H9 (cell line): ENCODE measurements at places on chromosomes 13 and 19. TPM values are rescaled to one million over a fixed set of nuclear protein-coding genes. Genes with fewer than 3 reads are reported as not detected.

- no peak for DNase-seq
These were observed 848.3 kb upstream of the PCDH9 start for GRCh38 chr13:68078469-68078868.

GRCh38 chr19:17863520-17864182 is 3.9 kb downstream of the RPL18A start:
- no peak for DNase-seq

DNA sequence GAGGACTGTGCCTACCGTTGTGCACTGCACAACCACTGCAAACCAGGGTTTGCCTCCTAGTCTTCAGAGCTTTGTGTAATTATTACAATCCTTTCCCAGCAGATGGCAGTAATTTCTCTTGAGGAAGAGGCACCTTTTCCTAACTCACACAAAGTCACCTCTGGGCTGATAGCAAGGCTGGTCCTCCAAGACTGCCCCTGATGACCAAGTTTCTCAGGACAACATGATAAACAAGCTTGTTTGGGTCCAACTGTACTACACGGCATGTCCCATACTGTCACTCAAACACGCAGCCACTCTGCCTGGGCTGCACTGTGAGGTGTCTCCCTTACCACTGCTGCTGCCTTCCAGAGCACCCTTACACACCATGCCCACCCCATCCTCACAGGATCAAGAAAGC is 39.3 kb downstream of the RFXAP start:
- no peak for DNase-seq

- no peak for DNase-seq
These were observed at the start of gene LILRA5 for GRCh38 chr19:54312436-54313377. TSS of gene LILRA5 (minus strand) at chr19:54313166. CDS start at chr19:54313019, 147 bp downstream.

DNA sequence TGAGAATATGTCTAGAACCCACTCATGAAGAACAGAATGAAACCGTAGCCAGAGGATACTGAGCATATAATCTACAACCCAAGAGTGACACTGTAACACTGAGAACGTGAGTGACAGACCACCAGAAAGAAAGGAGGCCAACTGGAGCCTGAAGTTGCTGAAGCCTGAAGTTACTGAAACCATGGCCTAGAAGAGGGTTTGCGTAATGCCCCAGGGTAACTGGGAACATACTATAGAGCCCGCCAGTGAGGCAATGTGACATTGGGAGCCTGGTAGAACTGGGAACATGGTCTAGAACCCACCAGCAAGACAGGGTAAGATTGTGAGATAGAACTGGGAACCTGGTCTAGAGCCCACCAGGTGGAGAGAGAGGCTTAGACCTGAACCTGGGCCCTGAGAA is 15.5 kb upstream of the TNFSF14 start:
- DNase-seq, result no peak

BLVRB gene
- total RNA-seq, result 27.9 and 30.4 TPM in 2 replicates

CEACAM7 gene
- not detected in 2 replicates for total RNA-seq

MAMSTR gene
- 1.4 and 1.6 TPM in 2 replicates for total RNA-seq

CRLF1 gene
- total RNA-seq, result 13.9 and 16.2 TPM in 2 replicates
